ENCODE measurements at places on chromosomes 1 and 21.

GRCh38 chr1:34370748-34371147 lies 194.0 kb downstream of the C1orf94 start:
- no peak for DNase-seq

GRCh38 chr1:206969090-206969489 lies 1.2 kb downstream of the FCAMR start:
- no peak for DNase-seq

DNA sequence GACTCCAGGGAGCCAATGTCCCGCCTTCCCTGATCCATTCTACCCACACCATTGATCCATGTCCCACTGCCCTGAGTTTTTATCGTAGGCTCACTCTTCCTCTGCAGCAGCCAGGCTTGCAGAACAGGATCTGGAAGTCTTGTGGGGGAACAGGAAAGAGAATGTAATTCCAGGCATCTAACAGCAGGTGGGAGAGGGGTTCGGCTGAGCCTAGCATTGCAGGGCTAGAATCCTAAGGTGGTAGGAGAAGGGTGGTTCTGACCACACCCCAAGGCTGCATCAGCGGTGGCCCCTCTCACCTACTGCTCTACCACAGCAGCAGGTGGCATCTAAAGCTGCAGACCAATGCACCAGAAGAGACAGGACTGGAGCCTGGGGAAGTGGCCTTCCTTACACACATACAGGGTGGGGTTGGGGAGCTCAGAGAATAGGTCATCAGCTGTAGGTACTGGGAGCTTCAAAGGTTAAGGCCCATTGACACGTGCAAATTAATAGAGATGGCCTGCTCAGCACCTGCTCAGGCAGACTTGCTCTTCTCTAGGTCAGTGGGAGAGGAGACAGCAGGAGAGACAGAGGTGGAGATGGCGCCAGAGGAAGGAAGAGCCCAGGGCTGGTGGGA lies 20.5 kb downstream of the KNCN start:
- DNase-seq = no peak

GRCh38 chr1:89546082-89546889 lies 21.7 kb downstream of the LRRC8B start:
- DNase-seq = no peak

GRCh38 chr21:44931137-44931500 lies 8.7 kb upstream of the SLX9 start:
- no peak for DNase-seq

DNA sequence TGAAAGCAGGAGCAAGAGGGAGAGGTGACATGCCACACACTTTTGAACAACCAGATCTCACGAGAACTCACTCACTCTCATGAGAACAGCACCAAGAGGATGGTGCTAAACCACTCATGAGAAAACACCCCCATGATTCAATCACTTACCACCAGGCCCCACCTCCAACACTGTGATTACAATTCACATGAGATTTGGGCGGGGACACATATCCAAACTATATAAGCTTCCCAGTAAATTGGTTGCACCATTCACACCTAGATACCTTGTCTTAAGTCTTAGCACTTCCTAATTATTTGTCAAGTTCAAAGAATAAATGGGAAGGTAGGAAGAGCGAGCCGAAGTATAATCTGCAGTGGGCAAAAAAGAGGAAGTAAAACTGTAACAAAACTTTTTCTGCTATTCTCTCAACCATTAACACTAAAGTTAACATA lies 34.3 kb downstream of the AMY1C start:
- DNase-seq = no peak

GRCh38 chr1:186492531-186493291 lies 31.8 kb upstream of the PDC start:
- no peak for DNase-seq

DNA sequence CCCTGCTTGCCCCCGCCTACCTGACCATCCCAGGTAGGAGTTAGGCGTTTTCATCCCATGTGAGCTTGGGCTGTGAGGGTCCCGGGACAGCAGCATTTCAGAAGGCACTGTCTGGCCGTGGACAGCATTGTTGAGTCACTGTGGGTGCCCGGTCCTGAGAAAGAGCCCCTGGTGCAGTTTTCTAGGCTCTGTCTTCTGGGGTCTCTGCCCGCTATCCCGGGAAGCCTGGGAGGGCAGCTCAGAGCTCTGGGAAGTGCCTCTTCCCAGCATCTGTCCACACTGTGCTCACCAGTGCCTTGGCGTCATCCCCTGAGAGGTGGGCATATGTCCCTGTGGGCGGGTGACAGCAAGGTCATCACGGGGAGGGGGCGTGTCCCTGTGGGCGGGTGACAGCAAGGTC lies 11.4 kb upstream of the ZNF669 start:
- DNase-seq = no peak

DNA sequence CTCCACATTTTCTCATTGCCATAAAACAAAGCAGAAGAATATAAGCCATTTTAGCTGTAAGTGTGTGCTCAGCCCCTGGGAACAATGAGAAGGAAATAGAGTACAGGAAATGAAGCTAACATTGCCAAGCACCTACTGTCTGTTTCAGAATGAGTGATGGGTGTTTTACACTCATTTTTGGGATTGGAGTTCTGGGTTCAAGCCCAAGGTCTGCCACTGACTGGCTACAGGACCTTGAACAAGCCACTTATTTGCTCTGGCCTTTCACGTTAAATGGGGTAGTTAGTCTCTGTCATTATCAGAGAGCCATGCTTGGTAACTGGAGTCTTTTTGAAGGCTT lies 80.7 kb upstream of the KAZN start:
- DNase-seq = peak; percentile 29

- no peak for DNase-seq
These were observed 291.3 kb downstream of the TM2D1 start for GRCh38 chr1:61433646-61434045.
